ENCODE measurements at places on chromosomes 2 and 18.

- DNase-seq, result no peak
Observed at GRCh38 chr2:226849349-226849748, 13.5 kb downstream of the RHBDD1 start.

DNA sequence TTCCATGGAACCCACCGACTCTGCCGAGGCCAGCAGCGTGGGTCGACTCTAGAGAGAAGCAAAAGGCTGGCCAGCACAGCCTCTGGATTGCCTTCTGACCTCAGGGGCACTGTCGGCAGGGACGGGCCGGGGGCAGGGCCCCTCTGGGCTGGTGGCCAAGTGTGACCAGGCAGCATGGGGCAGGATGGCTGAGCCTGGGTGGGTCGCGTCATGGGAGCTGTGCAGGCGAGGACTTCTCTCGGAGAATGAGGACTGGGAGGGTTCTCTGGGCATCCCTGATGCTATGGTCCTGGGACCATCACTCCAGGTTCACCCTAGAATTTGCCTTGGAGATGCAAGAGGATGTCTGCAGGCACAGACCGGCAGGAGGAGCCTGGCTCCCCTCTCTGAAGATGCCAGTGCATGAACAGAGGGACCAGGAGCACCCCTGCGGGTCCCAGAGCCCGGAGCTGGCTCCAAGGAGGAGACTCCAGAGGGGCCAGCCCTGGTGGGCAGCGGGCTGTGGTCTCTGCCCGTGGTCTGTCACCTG lies 289.2 kb downstream of the NDUFA10 start:
- no peak for DNase-seq

DNA sequence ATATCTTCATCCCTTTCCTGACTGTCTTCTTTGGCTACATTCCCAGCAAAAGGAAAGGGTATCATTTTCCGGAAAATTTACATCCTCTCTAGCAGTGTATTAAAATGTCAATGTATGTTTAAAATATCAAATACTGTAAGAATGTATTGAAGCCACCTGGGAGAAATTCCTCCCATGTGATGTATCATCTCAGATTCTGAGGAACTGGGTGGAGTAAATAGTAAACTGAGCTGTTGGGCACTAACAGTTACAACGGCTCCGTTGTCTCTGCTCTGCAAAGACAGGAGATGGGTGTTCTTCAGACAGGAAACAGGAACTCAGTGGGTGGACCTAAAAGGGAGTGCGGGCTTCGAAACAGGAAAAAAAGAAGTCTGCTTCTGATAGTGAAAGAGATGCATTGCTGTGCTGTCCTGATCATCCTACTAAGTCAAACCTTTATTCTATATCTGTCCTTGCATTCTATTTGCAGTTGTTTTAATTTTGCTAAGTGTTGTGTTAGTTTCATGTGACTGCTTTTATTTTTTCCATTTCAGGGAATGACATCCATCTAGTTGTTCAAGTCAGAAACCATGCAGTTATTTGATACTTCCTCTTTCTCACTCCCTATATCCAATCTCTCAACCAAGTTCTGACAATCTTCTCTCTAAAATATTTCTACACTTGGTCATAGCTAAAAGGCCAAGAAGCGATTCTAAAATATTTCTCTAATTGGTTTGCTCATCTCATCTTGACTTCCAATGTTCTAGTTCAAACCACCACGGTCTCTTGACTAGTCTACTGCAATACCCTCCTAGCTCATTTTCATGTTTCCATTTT lies 19.4 kb downstream of the DOK1 start:
- DNase-seq, result no peak

GRCh38 chr2:191020742-191021381 lies 6.9 kb upstream of the STAT1 start:
- no peak for DNase-seq

DNA sequence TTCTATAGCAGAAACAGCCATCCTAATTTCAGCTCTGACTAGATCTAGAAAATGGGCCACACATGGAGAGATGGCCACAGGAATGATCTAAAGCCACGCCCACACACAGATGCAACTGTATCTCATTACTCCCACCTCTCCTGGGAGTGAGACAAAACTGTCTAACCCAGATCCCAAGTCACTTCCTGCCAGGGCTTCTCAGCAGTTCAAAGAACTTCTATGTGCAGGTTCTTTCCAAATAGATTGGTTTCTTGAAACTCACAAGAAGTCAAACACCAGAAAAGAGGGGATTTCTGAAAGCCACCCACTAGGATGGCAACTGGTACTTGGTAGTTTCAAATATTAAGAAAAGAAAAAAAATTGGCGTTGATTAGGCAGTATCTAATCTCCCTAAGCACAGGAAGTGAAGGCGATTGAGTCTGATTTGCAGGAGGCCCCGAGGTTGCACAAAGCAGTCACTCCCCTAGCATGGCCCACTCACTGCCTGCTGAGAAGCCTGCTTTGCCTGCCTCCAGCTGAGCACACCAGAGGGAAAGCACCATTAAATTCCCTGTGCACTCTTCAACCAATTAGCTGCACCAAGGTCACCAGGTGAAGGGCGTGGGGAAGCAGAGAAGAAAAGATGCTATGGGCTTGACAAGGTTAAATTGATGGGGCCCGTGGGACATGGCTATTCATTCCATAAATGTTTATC lies 51.1 kb downstream of the PAPOLG start:
- DNase-seq, result no peak

DNA sequence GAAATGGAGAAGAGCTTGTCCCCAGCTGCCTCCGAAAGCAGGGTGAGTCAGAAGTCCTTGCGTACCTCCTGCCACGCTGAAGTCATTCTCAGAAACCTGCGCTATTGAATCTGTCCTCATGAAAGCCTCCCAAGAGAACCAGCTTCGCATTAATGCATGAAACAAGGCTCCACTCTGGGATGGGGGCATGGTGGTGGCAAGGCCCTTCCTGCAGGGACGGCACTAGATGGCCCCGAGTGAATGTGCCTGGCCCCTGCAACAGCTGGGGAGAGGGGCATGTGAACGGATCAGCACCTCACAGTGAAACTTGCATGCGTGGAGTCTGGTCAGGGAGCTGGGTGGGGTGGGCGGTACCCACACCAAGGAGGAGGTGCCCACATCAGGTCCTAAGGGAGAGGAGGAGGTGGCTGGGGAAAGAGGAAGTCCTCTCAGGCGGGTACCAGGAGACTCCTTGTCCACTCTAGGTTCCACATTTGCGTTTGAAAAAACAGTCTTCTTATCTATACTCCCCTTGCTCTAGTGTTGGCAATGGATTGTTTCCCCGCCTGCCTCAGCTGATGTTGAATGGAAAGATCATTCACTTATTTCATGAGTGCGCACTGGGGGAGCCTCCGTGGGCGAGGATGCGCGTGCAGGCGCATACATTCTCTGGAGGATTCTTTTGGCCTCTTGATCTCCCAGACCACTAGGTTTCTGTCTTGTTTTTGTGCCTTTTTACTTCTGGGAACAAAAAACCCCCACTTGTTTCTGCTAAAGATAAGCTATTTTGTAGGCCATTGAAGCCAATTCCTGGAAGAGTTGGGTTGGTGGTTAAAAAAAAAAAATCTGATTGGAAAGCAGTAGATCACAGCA lies 104.7 kb downstream of the KLHL29 start:
- DNase-seq, result no peak

DNA sequence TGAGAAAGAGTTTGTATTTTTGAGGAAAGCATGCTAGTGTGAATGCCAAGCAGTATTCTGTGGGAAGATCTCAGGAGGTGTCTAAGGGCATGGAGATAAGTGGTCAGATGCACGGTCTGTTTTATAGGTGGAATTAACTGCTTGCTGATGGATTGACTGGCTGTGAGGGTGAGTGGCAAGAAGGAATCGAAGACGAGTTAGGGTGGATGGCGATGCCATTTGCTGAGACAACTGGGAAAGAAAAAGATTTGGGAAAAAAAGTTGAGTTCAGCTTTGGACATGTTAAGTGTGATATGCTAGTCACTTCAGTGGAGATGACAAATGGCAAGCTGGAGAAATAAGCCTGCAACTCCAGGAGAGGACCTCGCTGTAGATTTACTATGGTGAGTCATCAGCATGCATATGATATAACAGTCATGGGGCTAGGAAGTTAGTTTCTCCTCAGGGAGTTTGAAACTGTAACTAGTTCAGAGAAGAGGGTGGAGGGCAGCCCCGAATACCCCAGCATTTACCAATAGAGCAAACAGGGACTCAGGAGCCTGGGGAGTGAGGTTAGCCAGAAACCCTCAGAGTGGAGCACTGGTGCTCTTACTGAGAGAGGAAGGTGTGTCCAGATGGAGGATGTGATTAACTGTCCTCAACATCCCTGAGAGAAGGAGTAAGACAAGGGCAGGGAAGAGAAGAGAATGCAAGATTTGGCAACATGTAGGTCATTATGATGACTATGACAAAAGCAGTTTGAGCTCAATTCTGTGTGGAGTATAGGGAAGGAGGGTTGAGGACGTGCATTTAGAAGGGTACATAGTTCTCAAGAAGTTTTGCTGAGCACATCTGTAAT lies 2.0 kb upstream of the HK2 start:
- no peak for DNase-seq

- DNase-seq, result no peak
Observed at GRCh38 chr18:79950515-79951341, 725 bp downstream of the SLC66A2 start.

GRCh38 chr18:24402209-24402785 lies 4.7 kb upstream of the OSBPL1A start:
- no peak for DNase-seq

- DNase-seq, result no peak
Observed at GRCh38 chr2:231454361-231454791, 9.9 kb downstream of the NCL start.

DNA sequence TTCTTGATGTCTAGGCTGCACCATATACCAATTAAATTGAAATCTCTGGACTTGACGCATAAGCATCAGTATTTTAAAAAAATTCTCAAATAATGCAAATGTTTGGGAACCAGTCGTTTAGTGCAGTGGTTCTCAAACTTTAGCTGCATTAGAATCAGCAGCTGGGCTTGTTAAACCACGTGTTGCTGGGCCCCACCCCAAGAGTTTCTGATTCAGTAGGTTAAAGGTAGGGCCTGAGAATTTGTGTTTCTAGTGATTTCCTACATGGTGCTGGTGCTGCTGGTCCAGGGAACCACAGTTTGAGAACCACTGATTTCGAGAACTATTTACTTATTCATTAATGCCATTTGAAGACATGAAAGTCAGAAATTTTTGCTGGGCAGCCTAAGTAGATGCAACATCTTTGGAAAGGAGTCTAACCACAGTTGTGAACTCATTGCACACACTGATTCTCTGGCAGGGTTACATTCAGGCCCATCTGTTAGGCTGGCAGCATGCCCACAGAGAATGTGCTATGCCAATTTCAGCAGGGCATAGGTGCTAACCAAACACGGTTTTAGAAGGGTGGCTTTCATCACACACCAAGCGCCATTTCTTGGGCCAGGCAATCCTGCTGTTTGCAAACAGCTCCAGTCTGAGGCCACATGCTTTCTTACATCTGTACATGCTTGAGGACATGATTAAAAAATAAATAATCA lies 26.4 kb upstream of the ATP5MC3 start:
- no peak for DNase-seq

DNA sequence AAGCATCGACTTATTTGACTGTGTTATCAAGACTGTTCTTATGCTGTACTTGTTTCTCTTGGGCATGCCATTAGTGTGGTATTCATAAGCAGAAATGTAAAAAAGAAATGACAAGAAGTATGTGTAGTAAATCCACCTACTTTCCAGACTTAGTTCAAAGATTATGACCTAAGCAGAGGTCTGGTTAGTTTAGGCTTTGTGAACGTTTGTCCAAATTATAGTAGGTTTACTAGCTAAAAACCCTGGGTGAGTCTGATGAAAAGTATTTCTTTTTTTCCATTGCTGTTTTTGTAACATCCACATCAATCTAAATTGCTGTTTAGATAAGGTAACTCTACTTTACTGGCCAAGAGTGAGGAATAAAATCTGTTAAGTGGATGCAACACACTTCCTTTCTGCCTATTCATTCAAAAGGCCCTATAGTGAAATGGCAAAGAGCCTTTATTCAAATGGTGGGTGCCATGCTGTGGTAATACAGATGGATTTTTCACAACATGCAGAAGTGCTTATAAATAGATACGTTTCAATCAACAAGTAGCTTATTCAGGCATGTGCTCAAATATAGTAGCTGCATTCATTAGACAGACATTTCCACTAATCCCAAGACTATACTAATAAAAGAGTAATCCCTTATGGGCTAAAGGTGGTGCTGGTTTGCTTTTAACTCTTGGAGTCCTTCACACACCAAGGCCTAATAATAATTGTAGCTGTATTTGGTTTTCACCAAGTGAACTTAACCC lies 122.5 kb upstream of the LTBP1 start:
- DNase-seq, result no peak

DNA sequence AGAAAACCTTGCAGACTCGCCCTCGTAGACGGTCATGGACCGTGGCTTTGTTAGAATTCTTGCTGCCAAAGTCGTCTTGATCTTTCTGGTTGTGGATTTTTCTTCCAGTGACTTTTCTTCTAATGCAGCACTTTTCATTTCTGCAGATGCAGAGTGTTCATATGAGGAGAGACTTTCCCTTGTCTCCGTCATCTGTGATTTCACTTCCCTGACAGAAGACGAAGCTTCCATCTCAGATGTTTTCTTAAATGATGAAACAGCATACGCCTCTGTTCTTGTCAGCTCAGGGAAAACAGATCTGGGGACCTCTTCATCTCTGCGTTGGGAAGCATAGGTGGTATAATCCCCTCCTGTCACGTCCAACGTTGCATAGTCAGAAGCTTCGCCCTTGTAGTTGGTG lies 50.9 kb downstream of the PLEKHA3 start:
- no peak for DNase-seq

DNA sequence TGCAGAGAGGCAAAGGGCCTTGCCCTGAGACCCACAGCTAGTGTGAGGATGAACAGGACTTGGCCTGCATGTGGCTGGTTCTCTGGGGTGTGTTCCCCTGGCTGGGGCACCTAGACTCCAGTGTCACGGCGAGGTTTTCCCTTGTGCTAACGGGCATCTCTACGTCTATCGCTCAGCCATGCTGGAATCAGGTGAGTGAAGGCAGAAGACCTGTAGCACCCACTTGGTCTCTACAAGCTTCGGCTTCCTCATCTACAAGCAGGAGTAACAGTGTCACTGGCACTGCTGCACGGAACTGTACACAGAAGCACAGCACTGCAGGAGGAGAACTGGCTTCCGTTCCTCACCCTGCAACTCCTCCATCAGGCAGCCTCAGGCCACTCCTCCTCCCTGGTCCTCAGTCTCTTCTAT lies 30.6 kb downstream of the HS1BP3 start:
- DNase-seq, result no peak

GRCh38 chr18:46425511-46425910 lies 231.5 kb downstream of the LOXHD1 start:
- no peak for DNase-seq

DNA sequence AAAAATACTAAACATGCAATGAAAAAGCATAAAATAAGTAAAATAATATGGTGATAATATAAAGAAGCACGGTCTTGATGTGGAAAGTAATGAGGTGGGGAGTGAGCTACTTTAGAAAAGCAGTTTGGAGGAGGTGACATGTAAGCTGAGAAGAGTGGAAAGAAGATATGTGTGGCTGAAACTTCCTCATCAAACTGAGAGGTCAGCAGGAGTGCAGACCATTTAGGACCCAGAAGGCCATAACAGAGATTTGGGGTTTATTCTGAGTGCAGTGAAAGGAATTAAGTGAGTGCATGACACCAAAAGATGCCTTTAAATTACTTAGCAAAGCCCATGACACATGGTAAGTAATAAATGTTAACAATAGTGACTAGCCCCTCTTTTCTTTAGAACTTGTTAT lies 24.4 kb upstream of the TMEM182 start:
- no peak for DNase-seq

GRCh38 chr2:147250652-147251356 lies 594.0 kb upstream of the ACVR2A start:
- no peak for DNase-seq
